ENCODE measurements at places on chromosomes 7 and 10.

DNA sequence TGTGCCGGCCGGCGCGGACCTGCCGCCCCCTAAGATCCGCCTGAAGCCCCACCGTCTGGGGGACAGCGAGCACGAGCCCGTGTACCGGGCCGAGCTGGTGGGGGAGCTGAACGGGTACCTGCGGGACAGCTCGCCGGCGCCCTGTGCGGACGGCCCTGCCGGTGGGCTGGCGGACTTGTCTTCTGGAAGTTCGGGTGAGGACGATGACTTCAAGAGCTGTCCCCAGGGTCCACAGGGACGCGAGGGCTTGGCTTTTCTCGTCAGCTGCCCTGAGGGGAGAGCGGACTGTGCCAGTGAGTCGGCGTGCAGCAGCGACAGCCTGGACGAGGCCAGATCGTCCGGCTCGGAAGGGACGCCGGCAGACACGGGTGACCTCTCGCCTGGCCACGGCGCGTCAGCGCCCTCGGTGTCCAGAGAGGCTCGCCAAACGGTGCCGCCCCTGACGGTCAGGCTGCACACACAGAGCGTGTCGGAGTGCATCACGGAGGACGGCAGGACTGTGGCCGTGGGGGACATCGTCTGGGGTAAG, 8.5 kb downstream of the PWWP2B start:
- DNase-seq = no peak

DNA sequence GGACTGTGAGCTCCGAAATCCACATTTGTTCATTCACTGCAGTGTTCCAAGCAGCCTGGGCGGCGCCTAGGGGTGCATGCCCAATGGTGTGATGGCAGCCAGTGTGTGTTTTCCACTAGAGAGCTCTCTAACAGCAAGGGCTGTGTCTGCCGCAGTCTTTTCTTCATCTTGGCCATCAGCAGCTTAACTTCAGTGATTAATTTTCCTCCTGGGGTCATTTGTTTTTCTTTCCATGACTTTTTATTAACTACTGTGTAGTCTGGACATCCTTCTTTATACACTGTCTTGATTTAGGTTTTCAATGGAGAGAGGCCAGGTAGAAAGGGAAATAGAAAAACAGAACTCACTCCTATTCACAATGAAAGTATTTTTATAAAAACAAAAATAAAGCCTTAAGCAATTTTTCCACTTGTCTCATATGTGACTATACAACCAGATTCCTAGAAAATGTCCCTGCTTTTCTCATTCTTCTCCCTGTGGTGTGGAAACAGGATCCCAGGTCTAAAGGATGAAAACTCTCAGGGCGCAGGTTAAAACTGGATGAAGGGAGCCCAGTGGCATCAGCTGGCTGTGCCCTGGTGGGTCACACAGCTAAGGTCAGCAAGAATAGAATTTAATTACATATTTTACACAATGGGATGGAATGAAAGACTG, 176.8 kb downstream of the PKD1L1 start:
- no peak for DNase-seq

DNA sequence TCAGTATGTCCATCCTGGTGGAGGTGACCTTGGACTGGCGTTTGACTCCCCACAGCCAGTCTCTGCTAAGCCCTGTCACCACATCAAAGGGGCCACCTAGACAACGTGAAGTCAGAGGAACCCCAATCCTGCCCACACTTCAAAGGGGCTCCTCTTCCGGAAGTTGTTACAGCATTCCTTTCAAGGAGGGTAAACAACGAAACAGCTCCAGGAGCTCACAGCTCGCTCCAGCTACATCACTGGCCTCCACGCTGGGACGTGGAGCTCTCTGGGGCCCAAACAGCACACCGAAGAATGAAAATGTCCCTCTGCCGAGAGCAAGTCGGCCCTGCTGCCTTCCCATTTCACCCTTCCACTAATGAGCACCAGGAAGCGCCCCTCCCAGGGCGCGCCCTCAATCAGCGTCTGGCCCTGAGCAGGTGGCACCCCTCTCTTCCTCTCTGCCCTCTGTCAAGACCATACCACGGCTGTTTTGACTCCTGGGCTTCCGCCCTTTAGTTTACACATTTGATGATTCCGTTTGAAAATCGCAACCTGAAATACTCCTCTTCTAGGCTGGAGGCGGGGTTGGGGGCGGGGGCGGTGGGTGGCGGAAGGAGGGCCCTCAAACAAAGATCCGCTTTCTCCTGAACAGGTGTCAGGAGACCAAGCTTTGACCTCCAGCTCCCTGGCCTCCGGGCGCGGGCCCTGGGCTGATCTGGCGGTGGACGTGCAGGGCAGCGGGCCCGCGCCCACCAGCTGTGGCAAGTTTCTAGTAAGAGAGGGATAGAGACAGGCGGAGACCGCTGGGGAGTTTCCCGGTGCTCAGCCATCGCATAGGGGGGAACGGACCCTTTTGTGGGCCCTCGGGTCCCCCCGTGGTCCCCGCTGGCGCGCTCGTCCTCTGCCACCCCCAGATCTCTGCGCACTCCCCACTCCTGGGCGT, 53.1 kb upstream of the KDM7A start:
- DNase-seq = peak; percentile 67

GRCh38 chr7:45108863-45109262, 2.6 kb downstream of the TBRG4 start:
- DNase-seq = no peak

GRCh38 chr10:1162481-1163203, 106.5 kb downstream of the WDR37 start:
- DNase-seq = no peak

- DNase-seq = no peak
Observed at GRCh38 chr10:126544565-126544964, 125.9 kb downstream of the C10orf90 start.

DNA sequence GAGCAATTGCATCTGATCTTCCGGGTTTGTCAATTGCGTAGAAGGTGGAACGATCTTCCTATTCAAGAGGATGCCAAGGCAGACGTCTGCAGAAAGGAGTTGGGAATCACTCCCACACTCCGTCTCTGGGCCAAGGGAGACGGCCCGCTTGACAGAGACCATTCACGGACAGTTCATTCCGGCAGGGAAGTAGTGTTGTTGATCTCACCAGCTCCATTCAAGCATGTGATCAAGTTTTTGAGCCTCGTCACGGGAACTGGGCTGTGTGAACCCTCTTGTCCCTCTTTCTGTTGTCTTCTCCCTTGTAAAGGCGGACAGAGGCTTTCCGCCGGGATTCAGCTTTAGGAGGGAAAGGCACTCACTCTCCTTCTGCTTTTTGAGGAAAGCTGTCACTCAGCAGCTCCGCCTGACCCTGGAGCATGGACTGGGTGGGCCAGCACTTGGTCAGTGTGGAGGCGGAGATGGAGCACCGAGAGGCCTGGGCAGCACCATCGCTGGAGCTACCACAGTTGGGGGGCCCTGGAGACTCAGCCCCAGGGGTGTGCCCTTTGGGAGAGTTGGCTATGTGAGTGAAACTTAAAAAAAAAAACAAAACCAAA, 44.9 kb downstream of the SPDYE5 start:
- DNase-seq = no peak

DNA sequence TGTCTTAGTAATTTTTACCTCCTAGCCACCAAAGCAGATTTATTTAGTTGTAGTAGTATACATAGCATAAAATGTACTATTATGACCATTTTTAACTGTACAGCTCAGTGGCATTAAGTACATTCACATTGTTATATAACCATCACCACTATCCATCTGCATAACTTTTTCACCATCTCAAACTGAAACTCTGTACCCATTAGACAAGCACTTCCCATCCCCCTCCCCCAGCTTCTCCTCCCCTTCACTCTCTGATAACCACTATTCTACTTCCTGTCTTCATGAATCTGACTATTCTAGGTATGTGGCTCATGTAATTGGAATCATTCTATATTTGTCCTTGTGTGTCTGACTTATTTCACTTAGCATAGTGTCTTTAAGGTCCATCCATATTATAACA, 71.9 kb downstream of the MRPL32 start:
- peak; percentile 4 for DNase-seq

DNA sequence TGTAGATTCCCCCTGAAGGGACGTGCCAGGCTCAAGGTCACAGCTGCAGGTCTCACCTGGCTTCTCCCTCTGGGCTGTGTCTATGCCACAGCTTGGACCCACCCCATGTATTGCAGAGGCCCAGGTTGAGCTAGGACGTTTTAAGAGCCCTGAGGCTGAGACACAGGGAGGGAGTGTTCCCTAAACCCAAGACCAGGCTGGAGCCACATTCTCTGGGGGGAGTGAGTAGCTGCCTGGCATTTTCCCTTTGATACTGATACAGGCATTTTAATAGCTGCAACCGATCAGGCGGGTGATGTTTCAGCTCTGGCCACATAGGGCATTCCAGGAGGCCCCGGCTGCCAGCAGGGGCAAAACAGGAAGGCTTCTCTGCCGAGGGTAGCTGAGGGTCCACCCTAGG, 13.4 kb downstream of the COL13A1 start:
- DNase-seq = no peak

- no peak for DNase-seq
Observed at GRCh38 chr7:25218191-25218590, 10.1 kb downstream of the NPVF start.

- no peak for DNase-seq
Observed at GRCh38 chr7:68291710-68292109, 1295.1 kb downstream of the TYW1 start.

DNA sequence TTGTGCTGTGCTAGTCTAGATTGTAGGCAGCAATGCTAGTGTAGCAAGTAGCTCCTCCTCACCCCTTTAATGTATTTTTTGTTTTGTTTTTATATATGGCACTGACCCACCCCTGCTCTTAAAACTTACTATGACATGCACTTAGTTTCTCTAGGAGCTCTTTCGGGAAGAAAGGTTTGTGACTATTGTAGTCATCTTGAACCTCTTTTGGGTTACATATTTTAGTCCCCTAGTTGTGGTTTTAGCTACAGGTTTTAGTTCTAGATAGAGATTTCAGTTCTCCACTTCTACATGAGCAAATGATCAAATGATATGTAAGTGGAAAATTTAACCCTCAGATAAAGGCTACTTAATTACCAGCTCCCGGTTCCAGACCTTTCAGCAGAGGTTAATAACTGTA, 14.9 kb downstream of the MINPP1 start:
- DNase-seq = no peak

GRCh38 chr10:59033622-59034021, 142.8 kb upstream of the PHYHIPL start:
- DNase-seq = no peak

DNA sequence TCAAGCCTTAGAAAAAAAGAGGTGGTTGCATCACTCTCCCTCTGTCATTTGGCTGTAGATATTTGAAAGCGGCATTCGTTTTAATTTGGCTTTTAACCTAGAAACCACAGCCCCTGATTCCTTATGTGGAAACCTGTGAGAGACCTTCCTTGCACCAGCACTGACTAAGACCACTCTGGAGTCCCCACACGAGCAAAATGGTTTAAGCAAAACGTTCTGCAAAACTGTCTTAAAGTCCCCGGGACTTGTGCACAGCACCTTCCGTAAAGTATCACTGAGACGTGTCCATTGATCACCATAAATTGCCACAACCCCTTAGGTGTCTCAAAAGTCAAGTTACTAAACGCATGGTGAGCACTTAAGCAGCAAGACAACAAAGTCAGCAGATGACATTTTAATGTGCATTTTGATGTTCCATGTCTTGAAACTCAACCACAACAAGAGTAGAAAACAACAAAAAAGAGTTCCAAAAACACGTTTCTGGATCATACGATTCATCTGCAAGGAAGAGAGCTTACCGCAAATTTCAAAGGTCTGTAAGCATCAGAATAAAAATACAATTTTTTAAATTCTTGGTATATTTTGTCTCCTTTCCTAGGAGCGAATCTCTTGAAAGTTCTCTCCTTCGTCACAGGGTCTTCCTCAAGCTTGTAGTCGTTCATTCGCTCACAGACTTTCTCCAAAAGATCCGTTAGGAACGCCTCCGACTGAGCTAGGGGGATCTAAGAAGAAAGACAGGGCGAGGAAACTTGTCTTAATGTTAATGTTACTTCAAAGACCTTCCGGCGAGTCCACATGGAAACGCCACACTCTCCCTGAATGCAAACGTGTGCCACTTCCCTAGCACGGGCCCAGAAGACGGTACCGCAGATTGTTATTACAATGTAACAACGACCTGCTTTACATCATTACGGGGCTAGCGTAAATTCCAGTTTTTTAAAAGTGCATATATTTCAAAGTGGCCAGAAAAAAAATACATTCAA, 37.7 kb downstream of the CNPY1 start:
- no peak for DNase-seq

- no peak for DNase-seq
Observed at GRCh38 chr7:455110-455928, 64.3 kb downstream of the PDGFA start.

- DNase-seq = no peak
Observed at GRCh38 chr7:107785170-107785569, 17.9 kb downstream of the SLC26A3 start.

- no peak for DNase-seq
Observed at GRCh38 chr7:123096976-123097375, 101.5 kb upstream of the TAS2R16 start.

GRCh38 chr7:152851326-152851725, 91.8 kb downstream of the ACTR3B start:
- DNase-seq = no peak

GRCh38 chr10:24784061-24784460, 60.4 kb upstream of the ARHGAP21 start:
- DNase-seq = no peak

- DNase-seq = no peak
Observed at GRCh38 chr7:25239888-25240287, 11.6 kb upstream of the NPVF start.

GRCh38 chr10:88216976-88217375, 353.6 kb downstream of the PTEN start:
- DNase-seq = no peak

- DNase-seq = no peak
Observed at GRCh38 chr10:104546756-104547155, 94.3 kb upstream of the SORCS3 start.

DNA sequence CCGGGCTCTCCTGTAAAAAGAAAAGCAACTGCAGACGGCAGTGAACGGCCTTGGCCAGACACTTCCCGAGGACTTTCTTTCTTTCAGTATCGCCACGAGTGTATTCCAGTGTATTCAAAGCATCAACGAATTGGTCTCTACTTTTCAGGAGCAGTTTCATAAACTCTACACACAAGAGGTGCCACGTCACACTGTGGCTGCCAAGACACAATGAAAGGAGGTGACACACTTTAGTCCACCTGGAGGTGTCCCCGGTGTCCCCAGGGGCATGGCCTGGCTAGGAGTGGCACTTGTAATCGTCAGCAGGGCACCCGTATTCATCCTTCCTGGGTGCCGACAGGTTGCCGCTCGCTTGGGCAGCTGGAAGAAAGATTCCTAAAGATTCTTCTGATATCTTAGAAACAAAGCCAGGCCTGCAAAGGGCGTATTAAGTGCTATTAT, 5.0 kb downstream of the TNS3 start:
- no peak for DNase-seq

DNA sequence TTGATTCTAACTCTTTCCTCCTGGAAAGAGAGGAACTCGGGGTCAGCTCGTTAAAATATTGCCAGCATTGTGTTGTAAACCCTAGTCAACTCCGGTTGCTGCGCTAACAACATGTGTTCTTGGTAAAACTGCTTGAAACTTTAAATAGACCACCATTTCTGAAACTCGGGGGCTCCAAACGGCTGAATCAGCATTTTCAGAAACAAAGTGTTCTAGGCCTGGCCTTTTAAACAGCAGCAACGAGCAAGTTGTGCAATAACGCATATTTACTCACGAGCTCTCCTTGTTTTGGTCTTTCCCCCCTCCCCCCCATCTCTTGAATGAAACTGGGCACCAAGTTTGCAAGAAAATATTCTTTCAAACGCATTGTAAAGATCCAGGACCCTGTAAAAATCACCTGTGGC, 9.2 kb upstream of the GRB10 start:
- DNase-seq = no peak

GRCh38 chr7:111180338-111180737, 89.4 kb downstream of the LRRN3 start:
- DNase-seq = no peak

- DNase-seq = no peak
Observed at GRCh38 chr10:96188421-96188820, 58.3 kb downstream of the ZNF518A start.
